ENCODE measurements at places on chromosomes 2 and 18.

DNA sequence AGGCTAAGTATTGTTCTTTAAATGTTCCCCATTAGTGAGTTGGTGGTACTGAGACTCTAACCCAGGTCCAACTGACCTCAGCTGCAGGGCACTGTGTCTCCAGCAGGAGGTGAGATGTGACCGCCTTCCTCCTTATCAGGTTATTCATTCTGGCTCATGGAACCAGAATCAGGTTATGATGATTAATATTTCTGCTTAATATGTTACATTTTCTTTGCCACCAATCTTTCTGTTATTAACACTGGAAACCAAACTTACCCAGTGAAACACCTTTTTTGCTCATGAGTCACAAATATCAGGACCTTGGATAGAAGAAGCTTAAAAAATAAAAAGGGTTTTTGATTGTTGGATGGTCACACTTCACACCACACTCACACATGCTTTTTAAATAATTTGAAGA, 85.4 kb downstream of the DPP4 start:
- peak; percentile 35 for DNase-seq

DNA sequence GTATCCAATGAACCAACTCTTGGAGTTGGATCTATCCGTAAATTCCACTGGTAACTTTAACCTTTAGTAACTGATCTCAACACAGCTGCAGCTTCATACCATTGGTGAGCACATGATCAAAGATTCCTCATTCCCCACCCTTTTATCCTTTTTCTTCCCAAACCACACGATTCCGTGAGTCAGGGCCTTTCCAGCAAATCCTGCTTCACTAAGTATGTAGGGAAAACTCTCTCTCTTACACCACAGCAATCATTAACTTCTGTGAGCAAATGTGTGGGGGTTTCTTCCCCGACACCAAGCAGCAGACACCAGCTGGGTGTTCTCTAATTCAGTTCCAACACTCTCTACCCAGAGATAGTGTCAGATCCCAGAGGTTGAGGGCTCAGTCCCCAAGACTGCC, 23.5 kb downstream of the ELP2 start:
- DNase-seq, result no peak

DNA sequence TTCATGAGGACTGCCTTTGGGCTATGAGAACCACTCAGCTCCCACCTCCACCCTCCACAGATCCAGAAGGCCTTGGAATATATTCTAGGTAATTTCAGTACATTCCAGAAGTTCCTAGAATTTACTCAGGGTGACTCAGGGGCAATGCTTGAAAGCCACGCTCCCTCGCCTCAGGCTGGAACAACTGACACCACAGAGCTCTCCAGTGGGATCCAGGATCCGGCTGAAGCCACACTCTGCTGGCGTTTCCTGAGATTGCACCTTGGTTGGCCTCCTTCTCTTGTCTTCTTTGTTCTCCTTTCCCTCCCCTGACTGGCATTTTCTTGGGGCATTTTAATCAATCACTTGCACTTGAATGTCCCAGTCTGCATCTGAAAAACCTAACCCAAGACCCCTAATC, 92.6 kb upstream of the KCNE4 start:
- DNase-seq, result peak; percentile 48

DNA sequence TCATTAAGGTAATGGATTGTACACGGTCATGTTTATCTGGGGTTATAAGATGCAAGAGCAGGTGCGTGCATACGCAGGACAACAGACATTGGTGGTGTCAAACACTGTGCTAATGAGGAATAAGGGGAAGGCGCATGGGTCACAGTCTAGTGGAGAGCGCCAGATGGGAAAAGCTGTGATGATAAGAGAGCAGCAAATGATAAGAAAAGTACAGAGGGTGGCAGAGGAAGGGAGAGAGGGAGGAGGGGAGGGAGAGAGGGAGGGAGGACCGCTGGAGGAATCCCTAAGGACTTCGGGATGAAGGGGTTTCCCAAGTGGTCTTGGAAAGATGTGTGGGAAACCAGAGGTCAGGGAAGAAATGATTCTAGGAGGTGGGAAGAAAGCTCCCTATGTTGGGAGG, 2.9 kb downstream of the TNFRSF11A start:
- no peak for DNase-seq

Data from iPS-NIHi11 (cell line).